ENCODE measurements at places on chromosomes 4 and X.

DNA sequence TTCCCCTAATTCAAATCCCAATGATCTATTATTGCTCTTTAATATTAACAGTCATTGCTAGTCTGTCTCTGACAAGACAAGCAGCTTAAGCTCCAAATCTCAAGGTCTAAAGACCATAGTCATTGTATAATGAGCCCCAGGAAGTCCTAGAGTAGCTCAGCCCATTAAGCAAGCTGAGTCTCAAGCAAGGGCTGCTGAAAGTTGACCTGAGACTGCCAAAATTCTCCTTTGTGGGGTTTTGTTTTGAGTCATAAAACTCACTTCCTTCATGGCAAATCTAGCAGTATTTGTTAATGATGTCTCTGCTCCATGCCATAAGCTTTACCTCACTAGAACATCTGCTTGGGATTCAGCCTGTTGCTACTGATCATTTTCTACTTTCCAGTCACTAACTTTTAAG, 313.2 kb downstream of the ANTXR2 start:
- no peak for DNase-seq

- peak; percentile 1 for DNase-seq
These were observed 2.0 kb downstream of the NDST3 start for GRCh38 chr4:118036336-118036735.

DNA sequence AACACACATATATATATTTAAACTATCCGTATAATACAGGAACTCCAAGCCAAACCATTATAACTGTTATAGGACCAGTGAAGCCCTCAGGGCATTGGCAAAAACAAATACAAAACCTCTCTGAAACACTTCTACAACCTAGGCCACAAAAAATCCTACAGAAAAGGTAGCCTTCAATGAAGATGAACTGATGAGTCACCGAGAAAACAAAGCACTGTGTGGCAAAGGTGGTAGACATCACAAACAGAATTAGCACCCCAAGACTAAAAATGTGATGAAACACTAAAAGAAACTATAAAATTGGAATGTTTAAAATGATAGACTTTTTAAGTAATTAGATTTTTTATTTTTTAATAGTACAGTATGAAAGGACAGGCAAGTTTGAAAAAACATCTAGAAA, 5.5 kb upstream of the HSPA4L start:
- DNase-seq = no peak

DNA sequence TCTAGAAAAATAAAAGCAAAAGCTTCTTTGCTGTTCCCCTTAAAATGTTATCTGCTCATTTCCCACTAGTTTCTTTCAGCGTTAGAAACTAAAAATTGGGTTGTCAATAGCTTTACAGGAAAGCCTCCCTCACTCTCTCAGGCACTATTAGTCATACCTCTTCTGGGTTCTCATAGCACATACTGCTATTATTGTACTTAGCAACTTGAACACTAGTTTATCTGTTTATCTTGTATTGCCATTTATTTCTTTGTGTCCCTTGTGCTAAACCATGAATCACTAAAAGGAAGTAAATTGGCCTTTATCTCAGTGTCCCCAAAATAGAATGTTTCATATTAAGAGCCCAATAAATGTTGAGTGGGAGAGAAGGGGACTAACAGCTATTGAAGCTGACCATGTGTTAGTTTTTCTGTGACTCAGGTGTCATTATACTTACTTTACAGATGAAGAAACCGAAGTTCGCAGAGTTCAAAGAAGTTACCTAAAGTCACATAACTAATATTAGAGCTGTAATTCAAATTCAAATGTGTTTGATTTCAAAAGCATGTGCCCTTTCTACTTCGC, 124.8 kb upstream of the CITED1 start:
- no peak for DNase-seq

- no peak for DNase-seq
These were observed 91.2 kb downstream of the RTL5 start for GRCh38 chrX:72040506-72040905.

DNA sequence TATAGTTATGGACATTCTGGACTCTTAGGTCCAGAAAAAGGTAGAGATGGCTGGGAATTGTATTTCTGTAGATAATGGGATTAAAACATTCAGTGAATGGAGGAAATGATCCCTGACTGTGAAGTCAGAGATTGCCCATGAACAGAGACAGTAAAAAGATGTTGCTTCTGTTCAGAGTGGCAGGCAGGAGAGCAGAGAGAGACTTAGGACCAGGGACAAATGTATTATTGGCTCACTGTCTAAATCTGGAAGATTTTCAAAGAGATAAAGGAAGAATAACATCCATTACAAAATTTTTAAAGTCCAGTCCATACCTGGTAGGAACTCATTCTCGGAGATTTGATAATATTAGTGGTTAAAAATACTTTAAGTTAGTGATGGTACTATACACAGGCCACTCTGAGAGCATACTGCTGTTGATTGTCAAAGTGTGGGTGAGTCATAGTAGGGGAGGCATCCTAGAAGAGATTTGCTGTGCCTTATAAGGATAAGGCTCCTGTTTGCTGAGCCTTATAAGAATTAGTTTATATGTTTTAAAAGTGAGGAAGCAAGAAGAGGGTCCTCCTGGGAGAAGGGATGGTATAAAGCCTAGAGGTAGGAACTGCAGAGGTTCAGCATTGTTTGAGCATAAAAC, 53.0 kb downstream of the JADE3 start:
- DNase-seq = no peak

- no peak for DNase-seq
These were observed 8.9 kb downstream of the TCEANC start for GRCh38 chrX:13661735-13662288.
